ENCODE measurements at places on chromosomes 7 and 10. TPM values are rescaled to one million over a fixed set of nuclear protein-coding genes. Genes with fewer than 3 reads are reported as not detected.

The GPR85 gene
- not detected for total RNA-seq

GRCh38 chr7:6621195-6622133, 6.1 kb downstream of the ZNF853 start:
- H3K4me3 ChIP-seq, result no peak overlapping the region
- H3K4me1 ChIP-seq, result no peaks in the 10 kb centered on the region
- DNase-seq, result no peak
- no peaks in the 10 kb centered on the region for H3K27me3 ChIP-seq
- no peak overlapping the region for H3K27ac ChIP-seq

- no peak for DNase-seq
- H3K4me1 ChIP-seq, result no peaks in the 10 kb centered on the region
- H3K36me3 ChIP-seq, result no peaks in the 10 kb centered on the region
- no peaks in the 10 kb centered on the region for H3K27me3 ChIP-seq
- no peak overlapping the region for H3K27ac ChIP-seq
- no peak overlapping the region for H3K4me3 ChIP-seq
These were observed 89.0 kb downstream of the SEMA3D start for GRCh38 chr7:85097844-85098243.

DNA sequence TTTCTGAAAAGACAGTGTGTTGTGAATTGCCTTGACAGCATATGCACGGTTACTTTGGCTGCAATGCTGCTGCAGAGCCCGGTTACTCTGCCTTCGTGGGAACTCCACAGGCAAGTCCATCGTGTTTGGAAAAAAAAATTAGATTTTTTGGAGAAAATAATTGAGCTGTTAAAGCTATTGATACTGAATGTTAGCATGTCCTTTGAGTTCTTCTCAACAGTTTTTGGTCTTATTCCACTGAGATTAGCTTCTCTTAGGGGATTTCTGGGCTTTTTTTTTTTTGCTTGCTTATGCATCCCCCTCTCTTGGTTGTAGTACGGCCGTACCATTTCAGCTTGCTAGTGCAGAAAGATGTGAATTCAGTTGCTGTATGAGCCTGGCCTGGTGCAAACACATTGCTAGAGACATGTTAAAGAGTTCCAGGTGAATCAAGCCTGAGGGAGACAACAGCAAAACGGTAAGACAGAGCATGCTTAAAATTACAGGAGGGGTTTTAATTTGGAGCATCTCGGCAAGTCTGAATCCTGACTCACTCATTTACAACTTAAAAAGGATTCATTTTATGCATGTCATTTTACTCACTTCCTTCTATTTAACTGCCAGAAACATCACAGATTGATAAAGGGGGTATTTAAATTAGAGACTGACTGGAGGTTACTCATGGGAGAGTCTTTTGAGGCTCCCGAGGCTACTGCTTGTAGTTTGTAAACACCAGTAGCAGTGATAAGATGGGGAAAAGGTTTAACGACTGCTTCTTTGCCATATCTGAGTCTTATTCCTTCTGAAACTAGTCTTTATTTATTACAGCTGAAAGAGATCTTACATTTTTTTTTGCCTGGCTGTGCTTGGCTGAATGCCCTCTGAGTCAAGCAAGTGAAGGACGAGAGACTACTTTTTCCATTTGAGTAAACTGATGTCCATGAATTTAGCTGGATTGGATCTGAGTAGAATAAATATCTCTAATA, 113.7 kb downstream of the CDK14 start:
- no peaks in the 10 kb centered on the region for H3K4me1 ChIP-seq
- no peaks in the 10 kb centered on the region for H3K36me3 ChIP-seq
- H3K27ac ChIP-seq, result no peak overlapping the region
- no peak for DNase-seq
- no peak overlapping the region for H3K4me3 ChIP-seq

The SPDYE2B gene
- total RNA-seq, result not detected

- no peaks in the 10 kb centered on the region for H3K36me3 ChIP-seq
- no peak for DNase-seq
- no peaks in the 10 kb centered on the region for H3K4me1 ChIP-seq
- no peak overlapping the region for H3K4me3 ChIP-seq
These were observed 723.6 kb downstream of the INHBA start for GRCh38 chr7:40979296-40979695.

DNA sequence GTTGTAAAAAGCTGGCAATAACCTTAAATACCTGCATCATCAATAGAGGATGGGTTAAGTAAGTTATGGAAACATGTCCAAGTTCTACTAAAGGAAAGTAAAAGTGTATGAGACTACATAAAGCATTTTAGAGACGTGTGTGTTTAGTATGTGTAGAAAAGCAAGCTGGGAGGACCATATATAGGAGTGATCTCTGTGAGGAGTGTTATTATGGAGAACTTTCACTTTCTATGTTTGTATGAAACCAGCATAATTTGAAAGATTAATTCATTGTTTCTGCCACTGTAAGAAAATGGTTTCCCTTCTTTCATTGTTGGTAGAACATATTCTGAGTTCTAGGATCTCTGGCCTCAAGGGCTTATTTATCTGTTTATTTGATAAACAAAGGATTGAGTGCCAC, 19.2 kb upstream of the PDLIM1 start:
- no peak for DNase-seq
- peak overlapping the region; percentile 57 for H3K27ac ChIP-seq
- no peaks in the 10 kb centered on the region for H3K36me3 ChIP-seq
- H3K27me3 ChIP-seq, result no peaks in the 10 kb centered on the region

The TACC2 gene
- 133 TPM for total RNA-seq

All from Panc1 (cell line).